ENCODE measurements at places on chromosomes 16 and 17.

GRCh38 chr17:42548993-42549755, 3.5 kb upstream of the HSD17B1 start:
- no peak for DNase-seq

DNA sequence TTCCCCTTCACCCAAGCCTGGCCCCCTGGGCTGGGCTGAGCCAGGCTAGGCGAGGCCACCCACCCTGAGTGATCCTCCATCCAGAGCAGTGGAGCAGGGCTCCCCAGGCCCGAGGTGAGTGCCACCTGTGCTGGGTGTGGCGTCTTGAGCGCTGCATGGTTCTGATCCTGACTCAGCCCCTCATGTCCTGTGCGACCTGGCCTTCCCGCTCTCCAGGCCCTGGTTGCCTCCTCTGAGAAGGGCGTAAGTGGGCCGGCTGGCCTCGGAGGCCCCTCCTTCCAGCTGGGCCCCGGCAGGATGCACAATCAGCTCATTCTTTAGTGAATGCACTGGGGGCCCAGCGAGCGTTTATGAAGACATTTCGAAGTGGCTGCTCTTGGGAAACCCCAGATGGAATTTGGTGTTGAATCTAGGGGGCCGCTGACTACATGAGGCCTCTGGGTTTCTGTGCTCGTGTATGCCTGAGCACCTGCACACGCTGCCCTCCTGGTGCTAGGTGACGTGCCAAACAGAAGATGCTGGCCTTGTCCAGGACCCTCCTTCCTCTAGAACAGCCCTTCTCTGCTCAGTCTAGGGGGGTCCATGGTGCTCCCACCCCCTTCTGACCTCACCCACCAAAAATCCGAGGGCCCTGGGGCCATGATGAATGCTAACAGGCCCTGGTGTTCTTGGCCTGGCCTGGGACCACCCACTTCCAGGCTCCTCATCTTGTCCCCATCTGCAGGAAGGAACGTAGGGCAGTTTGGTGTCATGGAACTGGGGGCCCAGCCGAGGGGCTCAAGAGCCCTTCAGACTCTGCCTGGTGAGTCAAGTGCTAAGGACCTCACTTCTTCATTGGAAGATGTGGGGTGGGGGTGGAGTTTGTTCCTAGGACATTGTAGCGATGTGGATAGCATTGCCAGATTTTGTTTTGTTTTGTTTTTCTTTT, 3.6 kb upstream of the TMEM92 start:
- no peak for DNase-seq

DNA sequence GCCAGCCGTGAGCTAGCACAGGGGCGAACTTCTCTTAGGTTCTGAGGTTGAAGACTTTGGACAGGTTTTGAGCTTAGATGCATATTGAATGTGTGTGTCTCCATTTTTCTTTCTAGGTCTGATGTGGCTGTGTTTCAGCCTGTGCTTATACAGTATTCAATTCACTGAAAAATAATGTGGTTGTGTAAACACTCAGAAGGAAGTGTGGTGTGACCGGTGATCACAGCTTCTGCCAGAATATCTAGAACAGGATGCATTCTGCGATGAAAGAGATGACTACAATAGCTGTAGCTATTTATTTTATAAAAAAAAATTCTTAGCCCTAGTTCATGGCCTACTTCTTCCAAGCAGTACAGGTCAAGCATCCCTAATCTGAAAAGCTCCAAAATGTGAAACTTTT, 64.4 kb downstream of the MAP2K6 start:
- no peak for DNase-seq

DNA sequence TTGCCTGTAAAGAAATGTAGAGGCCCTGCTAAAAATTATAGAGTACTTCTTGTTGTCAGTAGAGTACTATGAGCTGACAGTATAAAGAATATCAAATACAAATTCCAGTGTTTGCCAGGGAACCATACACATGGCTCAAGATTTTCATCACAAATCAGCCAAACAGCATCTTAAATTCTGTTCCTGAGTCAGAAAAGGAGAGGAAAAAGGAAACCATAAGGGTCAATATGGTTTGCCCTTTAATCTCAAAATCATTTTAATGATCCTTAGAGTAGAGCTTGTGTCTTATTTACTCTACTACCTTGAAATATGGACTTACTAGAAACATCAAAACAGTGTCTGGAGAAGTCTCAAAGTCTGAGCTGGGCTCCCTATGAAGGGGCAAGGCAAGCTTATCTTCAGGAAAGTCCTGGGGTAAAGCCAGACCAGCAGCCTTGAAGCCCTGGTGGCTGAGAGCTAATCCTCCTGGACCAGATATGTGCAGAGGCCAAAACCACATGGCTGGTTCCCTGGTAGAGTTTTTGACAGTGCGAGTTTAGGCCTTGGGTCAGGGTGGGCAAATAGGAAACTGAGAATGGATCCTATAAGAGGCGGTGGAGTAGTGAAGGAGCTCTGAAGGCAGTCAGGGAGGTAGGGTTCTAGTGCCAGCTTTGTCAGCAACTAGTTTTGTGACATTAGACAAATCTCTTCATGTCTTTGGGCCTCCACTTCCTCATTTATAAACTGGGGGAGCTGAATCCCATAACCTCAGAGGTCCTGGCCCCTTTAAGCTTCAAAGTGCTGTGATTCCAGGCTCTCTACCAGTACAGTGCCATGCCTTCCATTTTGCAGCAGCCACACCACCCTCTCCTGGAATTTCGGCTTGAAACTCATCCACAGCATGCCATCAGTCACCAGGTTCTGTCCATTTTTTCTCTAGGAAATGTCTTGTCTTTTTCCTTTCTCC, 38.9 kb downstream of the MRTFB start:
- no peak for DNase-seq

DNA sequence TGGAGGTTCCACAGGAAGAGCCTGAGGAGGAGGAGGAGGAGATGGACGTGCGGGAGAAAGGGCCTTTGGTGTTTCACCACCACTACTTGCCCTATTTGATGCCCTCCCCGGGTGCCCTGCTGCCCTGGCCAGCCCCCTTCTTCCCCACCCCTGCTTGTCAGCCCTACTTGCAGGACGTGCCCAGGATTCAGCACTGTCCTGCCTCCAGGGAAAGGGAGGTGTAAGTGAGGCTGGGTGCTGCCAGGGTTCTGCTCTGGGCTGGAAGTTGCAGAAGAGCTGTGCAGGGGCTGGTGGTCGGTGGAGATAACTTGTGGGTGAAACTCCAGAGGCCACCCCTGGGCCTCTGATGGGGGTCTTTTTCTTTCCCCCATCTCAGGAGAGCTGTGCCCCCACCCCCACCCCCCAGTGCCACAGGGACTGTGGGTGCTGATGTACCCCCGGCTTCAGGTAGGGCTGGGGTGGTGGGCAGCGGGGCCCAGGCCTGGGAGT, 3.0 kb downstream of the PRR29 start:
- DNase-seq: no peak

- DNase-seq: no peak
These were observed 142.4 kb upstream of the RBL2 start for GRCh38 chr16:53291757-53292392.

DNA sequence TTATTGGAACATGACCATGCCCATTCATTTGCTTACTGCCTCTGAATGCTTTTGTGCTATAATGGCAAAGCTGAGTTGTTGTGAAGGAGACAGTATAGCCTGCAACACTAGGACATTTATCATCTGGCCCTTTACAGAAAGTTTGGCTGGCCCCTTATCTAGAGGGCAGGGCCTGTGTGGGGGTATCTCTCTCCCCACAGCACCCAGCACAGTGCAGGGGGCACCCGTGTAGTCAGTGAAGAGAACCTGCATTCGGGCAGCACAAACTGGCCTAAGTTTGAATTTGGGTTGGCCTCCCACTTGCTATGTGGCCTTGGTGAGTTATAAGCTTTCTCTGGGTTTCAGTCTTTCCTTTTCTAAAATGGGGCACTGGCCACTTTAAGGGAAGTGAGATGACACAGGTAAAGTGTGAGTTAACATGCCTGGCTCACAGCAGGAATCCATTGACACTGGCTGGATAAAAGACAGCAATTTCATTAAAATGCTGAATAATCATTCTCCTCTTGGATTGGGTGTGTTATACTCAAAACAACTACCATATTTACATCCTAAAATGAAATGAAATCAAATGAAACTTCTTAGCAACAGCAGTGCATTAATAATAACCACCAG, 12.1 kb downstream of the UBE2O start:
- DNase-seq: no peak

- DNase-seq: no peak
These were observed 17.0 kb downstream of the VWA3A start for GRCh38 chr16:22109258-22109898.

- DNase-seq: no peak
These were observed 404.1 kb downstream of the CNTNAP4 start for GRCh38 chr16:76681296-76681695.

- DNase-seq: no peak
These were observed 13.1 kb upstream of the ETV4 start for GRCh38 chr17:43559161-43559816.

GRCh38 chr16:60392380-60392779, 1643.9 kb downstream of the CDH8 start:
- DNase-seq: no peak

GRCh38 chr17:56424543-56425044, 168.9 kb upstream of the NOG start:
- DNase-seq: no peak

DNA sequence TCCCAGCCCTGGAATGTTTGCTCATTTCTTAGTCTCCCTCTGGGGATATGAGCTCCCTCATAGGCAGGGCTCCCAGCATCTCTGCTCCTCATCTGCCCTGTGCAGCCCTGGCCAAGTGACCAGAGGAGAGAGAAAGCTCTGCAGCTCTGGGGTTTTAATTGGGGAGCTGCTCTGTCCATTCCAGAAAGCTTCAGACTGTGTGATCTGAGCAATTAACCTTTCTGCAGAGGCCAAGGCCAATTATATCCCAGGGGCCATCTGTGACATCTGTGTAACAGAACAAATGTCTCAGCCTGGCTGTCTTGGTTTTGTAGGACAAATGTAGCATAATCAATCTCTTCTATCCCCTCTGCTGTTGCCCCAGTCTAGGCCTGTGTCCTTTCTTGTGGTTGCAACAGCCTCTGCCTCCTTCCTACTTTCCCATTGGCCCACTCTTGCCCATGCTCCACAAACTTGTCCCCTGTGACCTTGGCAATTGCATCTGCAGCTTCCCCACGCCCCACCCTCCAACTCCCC, 156.0 kb downstream of the GSG1L start:
- DNase-seq: no peak

- DNase-seq: no peak
These were observed 18.1 kb upstream of the DHX40 start for GRCh38 chr17:59547131-59547915.

- no peak for DNase-seq
These were observed 16.4 kb downstream of the KIFC3 start for GRCh38 chr16:57785924-57786323.

GRCh38 chr16:56029026-56029425, 153.9 kb upstream of the CES5A start:
- DNase-seq: no peak

GRCh38 chr17:17990282-17990681, 17.6 kb downstream of the DRC3 start:
- no peak for DNase-seq

- no peak for DNase-seq
These were observed 41.2 kb downstream of the NFAT5 start for GRCh38 chr16:69606985-69607384.

- no peak for DNase-seq
These were observed 14.2 kb upstream of the LASP1NB start for GRCh38 chr17:38911081-38911730.

DNA sequence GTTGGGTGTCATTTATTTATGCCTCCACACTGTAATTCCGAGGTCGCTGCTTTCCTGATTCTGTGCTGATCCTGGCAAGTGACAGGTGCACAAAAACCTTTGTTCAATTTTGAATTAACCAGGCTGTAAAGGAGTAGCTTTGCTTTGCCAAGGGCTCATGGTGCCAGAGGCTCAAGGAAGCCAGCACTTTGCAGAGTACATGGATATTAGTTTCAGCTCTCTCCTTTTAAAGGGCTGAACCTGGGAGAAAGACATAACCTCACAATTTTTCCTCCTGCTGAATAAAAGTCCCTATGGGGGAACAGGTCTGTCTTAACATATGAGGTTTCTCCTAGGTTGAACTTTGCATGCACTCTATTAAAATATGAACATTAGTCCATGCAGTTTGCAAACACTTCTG, 227.6 kb upstream of the WSB1 start:
- DNase-seq: no peak

- DNase-seq: peak; percentile 32
These were observed 12.8 kb upstream of the GNG13 start for GRCh38 chr16:813204-813915.

GRCh38 chr17:17164676-17165075, 41.5 kb downstream of the PLD6 start:
- no peak for DNase-seq

GRCh38 chr17:16374146-16374938, 6.5 kb upstream of the UBB start:
- DNase-seq: no peak

- DNase-seq: no peak
These were observed 794 bp upstream of the CPNE7 start for GRCh38 chr16:89574681-89575246.

- no peak for DNase-seq
These were observed 24.9 kb upstream of the MYH2 start for GRCh38 chr17:10574324-10574723.
